ENCODE measurements at places on chromosomes 7 and 10. TPM values are rescaled to one million over a fixed set of nuclear protein-coding genes. Genes with fewer than 3 reads are reported as not detected.

GRCh38 chr10:13349463-13350274, 1.6 kb upstream of the SEPHS1 start:
- peak; percentile 38 for DNase-seq

- no peak for DNase-seq
These were observed 149.2 kb downstream of the CRPPA start for GRCh38 chr7:16271990-16272665.

DNA sequence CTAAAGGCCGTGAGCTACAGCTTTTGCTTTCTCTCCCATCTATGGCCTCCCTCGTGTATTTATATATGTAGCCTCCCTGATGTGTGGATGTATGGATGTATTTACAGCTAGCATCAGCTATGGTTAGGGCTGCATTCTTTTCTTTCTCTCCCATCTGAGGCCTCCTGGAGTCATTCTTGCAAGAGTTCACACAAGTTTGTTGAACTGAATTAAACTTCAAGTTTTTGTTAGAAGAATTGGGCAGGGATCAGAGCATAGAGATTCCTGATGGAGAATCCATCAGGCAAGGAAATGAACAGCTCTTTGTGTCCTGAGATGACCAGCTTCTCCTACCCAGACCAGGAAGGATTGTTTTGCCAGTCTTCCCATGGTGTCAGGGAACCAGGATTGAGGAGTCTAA, 60.3 kb downstream of the AHCYL2 start:
- no peak for DNase-seq

DNA sequence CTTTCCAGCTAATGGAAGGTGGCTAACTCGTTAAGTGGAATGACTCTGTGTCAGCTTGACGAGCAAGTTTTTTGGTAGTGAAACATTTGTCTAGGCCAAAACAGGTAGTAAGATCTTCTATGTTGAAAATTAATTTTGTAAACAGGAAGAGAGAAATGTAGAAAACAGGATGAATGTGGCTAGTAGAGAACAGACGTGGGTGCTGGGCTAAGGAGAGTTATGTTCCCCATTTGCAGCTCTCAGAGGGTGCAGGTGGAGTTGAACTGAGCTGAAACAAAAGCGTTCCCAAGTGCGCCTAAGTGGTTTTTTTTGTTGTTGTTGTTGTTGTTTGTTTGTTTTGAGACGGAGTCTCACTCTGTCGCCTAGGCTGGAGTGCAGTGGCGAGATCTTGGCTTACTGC, 59.5 kb upstream of the SRPK2 start:
- DNase-seq, result no peak

LLCFC1 gene
- total RNA-seq, result not detected

PLXNA4 gene
- 18.1 TPM for total RNA-seq

FAM241B gene
- 5.3 TPM for total RNA-seq

EMX2 gene
- total RNA-seq, result 0.25 TPM
